ENCODE measurements at places on chromosomes 3 and 15. TPM values are rescaled to one million over a fixed set of nuclear protein-coding genes. Genes with fewer than 3 reads are reported as not detected.

CFAP161 gene
- total RNA-seq: not detected

TEX55 gene
- total RNA-seq: not detected

CAMP gene
- total RNA-seq: not detected

PLSCR2 gene
- not detected for total RNA-seq

RETNLB gene
- not detected for total RNA-seq

GATA2 gene
- 4.7 TPM for total RNA-seq

DUOXA2 gene
- total RNA-seq: not detected

CORO2B gene
- 0.35 TPM for total RNA-seq

GRAMD2A gene
- not detected for total RNA-seq

SLCO3A1 gene
- total RNA-seq: not detected

NRROS gene
- not detected for total RNA-seq

RBPMS2 gene
- total RNA-seq: not detected

ACSBG1 gene
- total RNA-seq: 0.35 TPM

CLDN16 gene
- total RNA-seq: 0.24 TPM

- no peak for DNase-seq
These were observed 107.2 kb upstream of the ABHD17C start for GRCh38 chr15:80587816-80588456.

- no peak for DNase-seq
These were observed 801.5 kb upstream of the EPHA6 start for GRCh38 chr3:96012939-96013338.

- DNase-seq: no peak
These were observed 66.8 kb downstream of the PDE8A start for GRCh38 chr15:85048430-85048829.

- no peak for DNase-seq
These were observed 362.0 kb upstream of the TMCO5A start for GRCh38 chr15:37572401-37572800.

DNA sequence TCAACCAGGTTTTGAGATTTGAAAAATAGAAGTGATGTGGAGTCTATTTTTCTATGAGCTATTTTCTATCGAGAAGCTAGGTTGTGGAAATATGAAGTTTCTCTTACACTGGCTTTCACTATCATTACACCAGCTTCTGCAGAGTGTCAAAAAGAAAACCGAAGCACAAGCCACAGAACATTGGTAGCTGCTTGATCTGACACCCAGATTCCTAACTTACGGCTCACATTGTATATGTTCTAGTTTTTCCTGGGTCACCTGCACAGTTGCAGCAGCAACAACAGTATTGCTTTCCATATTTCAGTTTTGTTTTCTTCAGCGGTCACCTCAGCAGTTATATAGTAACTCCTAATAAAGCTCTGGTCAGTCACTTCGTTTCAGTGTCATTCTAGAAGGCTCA, 790.1 kb downstream of the PLOD2 start:
- DNase-seq: no peak

DNA sequence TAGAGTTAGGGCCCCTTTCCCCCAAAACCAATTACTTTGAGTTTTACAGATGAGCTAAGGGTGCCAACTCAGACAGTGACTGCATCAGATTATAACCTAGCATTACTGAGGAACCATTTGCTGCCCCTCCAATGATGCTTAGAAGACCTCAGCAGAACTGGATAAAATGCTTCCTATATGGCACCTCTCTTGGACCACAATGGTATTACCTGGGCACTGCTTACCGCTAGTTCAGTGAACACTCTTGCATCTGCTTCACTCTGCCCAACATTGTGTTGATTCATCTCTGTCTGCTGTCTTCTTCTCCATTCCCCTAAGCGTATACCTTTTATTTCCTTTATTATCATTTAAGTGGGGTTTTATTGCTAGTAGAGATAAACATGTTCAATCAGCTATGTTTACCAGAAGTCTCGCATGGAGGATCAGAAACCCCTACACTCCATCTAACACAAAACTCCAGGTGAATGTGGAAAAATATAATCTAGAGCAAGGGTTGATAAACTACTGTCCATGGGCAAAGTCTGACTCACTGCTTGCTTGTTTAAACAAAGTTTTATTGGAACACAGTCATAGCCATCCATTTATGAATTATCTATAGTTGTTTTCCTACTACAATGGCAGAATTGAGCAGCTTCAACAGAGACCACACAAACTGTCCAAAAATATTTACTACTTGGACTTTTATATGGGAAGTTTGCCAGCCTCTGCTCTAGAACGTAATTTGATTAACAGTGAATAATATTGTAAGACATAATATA, 100.2 kb upstream of the PTX3 start:
- no peak for DNase-seq

DNA sequence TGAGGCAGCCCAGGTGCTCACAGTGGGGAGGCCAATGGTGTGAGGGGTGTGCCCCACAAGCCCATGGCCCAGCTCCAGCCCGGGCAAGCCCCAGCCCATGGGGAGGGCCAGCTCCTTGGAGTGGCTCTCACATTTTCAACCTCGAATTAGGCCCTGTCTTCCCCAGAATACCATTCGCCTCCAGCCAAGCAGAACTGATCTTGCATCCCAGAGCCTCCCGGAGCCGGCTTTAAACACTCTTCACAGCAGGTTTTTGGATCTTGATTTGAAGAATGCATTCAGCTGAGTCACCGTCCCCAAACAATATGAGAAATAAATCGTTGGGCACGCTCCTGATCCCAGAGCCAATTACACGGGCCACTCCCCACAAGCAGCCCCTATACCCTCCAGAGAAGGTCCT, 23.7 kb downstream of the TPRA1 start:
- no peak for DNase-seq

DNA sequence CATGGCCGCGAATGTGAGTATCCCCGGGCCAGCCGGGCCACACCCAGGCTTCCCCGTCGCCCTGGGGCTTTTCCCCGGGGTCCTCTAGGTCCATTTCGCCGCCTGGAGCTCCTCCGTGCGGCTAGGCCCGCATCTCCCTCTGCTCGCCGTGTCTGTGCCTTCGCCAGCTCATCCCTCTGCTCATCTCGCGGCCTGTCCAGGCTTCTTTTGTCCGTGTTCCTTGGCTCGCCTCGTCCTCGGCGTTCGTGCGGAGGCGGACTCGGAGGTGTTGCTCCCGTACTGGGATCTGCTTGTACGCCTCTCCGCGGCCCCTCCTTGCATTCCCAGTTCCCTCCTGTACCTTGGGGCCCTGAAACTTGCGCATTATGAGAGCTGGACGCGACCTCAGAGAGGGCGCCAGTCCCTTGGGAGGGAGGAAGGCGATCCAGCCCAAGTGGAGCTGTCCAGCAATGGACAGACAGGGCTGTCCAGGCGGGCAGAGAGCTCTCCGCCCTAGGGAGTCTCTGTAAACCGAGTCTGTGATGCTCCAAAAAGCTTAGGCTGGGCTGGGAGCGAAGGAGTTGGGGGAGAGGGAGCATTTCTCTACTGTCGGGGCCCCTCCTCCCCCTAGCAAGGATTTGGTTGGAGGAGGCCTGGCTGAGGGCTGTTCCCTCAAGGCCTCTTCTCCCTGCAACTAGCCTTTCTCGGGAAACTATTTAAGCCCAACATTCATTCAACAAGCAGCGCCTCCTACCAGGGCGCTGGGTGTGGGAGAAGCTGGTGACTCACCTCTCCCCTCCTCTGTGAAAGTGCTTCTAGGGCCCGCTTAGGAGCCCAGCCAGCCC, 553 bp downstream of the TMEM43 start:
- DNase-seq: peak; percentile 72

DNA sequence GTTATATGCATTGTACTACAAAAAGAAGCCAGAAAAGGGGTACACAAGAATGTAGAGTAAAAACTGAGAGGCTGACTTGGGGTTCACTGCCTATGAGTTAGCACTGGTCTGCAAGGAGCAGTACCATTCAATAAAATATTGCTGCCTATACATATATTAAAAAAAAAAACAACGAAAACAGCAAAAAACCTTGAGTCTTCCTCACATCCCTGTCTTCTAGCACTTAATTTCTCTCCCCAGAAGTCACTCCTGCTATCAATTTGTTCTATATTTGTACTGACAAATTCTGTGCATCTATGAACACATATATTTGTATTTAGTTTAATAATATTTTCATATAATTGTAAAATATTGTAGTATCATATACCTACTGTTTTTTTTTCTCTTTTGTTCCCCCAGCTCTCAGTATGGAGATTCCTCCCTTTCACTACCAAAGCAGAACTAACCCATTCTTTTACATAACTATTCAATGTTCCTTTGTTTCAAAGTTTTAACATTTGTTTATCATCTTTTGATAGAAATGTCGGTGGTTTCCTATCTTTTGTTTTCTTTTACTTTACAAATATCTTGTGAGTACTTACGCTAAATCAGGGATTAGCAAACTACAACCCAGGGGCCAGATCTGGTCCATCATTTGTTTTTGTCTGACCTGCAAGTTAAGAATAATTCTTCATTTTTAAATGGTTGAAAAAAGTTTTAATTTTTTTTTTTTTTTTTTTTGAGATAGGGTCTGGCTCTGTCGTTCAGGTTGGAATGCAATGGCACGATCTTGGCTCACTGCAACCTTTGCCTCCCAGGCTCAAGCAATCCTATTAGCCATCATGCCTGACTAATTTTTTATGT, 14.8 kb upstream of the FEM1B start:
- DNase-seq: no peak

- DNase-seq: no peak
These were observed 100.8 kb upstream of the TNFAIP8L3 start for GRCh38 chr15:51195459-51195858.

- DNase-seq: no peak
These were observed 342.2 kb upstream of the TPRG1 start for GRCh38 chr3:188829576-188829975.

DNA sequence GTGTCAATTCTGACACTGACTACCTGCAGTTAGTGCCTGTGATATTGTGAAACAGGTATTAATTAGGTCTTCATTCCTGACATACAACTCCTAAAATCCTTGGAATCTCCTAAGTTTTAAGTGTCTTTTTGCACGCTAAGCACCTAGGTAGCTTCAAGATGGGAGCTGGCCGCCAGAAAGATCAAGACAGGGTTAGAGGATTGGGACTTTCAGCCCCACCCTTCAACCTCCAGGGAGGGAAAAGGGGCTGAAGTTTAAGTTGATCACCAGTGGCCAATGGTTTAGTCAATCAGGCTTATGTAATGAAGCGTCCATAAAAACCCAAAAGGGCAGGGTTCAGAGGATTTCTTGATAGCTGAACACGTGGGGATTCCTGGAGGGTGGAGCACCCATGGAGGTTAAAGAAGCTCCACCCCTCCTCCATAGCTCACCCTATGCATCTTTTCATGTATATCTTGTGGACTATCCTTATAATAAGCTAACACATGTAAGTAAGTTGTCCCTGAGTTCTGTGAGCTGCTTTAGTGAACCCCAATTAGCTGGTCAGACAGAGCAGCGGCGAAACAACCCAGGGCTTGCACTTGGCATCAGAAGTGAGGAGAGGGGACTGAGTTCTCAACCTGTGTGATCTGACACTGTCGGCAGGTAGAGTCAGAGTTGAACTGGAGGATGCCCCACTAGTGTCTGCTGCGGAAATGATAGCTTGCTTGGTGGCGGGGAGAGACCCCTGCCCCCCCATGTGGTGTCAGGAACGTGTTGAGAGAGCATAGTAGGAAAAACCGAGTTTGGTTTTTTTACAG, 12.8 kb upstream of the SRP14 start:
- DNase-seq: no peak

GRCh38 chr3:189588070-189588469, 43.1 kb upstream of the TP63 start:
- no peak for DNase-seq

DNA sequence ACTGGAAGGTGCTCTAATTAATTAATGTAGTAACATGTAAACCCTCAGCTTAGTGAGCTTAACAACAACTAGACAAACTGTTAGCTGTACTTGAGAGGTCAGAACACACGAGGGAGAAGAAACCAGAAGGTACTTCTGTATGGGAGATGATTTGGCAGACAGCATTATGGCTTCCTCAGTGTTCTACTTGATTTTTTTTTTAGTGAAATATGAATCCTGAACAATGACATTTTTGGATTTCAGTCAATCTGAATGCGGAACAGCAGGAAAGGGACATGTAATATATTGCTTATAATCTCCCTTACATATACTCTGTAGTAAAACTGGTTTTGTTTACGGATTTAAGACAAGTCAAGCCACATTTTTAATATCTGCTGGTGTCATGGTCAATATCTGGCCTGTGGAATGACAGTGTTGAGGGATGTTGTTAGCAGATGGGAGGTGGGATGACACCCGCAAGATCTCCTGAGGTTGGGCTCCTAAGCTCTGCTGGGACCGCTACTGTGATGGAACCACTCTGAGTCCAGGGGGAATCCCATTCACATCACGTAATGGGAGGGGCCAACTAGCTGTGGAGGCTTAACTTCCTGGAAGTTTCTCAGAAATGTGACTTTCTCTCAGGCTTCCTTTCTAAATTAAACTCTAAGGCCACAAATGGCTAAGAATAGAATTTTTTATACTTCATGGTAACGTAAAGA, 18.7 kb downstream of the TNFAIP8L3 start:
- no peak for DNase-seq

- DNase-seq: no peak
These were observed 98.2 kb downstream of the MYH15 start for GRCh38 chr3:108412121-108412750.

DNA sequence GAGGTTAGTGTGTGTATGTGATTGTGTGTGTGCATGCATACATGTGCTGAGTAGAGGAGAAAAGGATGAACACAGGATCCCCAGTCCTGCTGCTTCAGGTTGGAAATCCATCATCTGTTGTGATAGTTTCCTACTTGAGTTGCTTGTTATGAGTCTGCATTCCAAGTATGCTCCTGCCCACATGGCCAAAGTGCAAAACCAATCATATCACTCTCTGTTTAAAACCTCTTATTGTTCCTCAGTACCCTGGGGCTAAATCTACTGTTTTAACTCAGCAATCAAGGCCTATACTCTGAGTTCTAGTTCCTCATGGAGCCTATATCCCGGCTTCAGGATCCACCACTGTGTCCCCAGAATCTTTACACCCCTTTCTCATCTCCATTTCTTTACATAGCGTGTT, 139.9 kb upstream of the TLE3 start:
- no peak for DNase-seq

GRCh38 chr3:159894386-159894785, 94.2 kb upstream of the IL12A start:
- no peak for DNase-seq

DNA sequence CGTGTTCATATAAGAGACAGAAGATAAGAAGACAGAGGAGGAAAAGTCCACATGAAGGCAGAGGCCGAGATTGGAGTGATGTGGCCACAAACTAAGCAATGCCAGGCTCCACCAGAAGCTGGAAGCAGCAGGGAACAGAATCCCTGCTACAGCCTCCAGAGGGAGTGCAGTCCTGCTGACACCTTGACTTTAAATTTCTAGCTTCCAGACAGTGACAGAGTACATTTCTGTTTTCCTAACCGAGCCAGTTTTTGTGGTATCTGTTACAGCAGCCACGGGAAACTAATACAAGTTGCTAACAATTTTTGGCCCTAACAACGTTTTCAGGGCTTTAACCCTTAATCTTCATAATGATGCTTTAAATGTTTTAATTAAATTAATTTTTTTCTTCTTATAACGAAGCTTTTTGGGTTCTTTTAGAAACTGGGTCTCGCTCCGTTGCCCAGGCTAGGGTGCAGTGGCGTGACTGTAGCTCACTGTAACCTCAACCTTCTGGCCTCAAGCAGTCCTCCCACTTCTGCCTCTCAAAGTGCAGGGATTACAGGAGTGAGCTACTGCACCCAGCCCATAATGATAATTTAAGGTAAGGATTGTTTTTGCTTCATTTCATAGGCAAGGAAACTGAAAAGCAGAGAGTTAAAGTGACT, 202.3 kb upstream of the PROK2 start:
- peak; percentile 7 for DNase-seq

Measured in HepG2 (cell line).